ENCODE measurements at places on chromosomes 7 and 10.

DNA sequence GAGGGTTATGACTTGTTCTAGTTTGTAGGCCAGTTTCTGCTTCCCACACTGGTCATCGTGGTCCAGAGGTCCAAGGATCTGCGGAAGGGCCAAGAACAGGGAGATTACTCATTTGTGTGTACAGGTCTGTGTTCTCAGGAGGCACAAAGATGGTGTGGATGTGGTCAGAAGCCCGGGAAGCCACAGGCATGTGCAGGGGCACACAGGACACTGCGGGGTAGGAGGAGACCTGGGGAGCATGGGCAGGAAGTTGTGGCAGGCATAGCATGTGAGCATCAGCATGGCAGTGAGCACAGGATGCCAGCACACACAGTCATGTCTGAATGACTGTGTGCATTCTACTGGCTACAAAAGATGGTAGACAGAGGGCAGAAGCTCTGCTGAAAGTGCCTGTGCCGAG lies 445.8 kb downstream of the PLXNA4 start:
- DNase-seq, result no peak

DNA sequence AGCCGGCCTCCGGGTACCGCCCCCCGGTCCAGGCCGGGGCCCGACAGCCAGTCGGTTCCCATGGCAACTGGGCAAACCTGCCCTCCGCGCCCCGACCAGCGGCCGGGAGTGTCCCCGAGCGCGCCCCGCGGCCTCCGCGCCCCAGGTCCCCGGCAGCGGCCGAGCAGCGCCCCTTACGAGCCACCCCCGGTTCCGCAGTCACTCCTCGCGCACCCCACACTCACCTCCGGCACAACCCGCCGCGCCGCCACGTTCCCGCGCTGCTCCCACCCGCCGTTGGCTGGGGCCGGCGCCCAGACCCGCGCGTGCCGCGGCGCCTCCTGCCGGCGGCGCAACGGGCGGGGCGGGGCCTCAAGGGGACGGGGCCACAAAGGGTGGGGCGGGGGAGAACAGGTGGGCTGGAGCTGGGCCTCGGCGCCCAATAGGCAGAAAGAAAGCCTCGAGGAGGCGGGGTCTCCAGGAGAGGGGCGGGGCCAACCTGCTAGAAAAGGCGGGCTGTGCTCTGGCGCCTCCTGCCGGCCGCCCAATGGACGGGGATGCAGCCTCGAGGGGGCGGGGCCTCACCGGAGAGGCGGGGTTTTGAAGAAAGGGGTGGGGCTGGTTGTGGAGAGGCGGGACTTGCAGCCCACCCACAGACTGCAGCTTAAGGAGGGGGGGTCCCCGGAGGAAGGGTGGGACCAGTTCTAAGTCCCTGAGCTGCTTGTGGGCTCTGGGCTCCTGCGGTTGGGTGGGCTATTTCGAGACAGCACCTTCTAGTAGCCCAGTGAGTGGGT lies at the start of gene RADIL:
Gene RADIL, minus strand, starts transcription at position 345 of the 773 bp plus-strand sequence. CDS start 5,577 bp downstream, outside the sequence.
- DNase-seq, result peak; percentile 58

- no peak for DNase-seq
These were observed 103.3 kb downstream of the CHRM2 start for GRCh38 chr7:136971776-136972175.

DNA sequence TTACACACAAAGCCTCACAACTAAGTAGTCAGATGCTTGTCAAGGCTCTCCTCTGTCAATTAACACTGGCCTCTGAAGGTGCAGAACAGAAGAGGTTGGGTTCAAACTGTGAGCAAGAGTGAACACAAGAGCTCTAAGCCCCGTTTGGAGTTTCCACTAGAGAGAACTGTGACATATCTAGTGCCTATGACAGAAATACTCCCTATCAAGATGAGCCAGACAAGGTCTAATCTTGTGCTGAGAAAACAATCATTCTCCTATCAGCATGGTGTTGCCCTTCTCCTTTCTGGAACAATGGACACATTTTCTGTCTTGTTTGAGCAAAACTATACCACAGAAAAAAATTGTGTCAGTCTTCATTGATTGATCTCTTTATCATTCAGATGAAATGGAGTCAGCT lies 62.4 kb upstream of the CCDC71L start:
- no peak for DNase-seq

GRCh38 chr7:35652124-35652523 lies 42.8 kb downstream of the HERPUD2 start:
- no peak for DNase-seq

DNA sequence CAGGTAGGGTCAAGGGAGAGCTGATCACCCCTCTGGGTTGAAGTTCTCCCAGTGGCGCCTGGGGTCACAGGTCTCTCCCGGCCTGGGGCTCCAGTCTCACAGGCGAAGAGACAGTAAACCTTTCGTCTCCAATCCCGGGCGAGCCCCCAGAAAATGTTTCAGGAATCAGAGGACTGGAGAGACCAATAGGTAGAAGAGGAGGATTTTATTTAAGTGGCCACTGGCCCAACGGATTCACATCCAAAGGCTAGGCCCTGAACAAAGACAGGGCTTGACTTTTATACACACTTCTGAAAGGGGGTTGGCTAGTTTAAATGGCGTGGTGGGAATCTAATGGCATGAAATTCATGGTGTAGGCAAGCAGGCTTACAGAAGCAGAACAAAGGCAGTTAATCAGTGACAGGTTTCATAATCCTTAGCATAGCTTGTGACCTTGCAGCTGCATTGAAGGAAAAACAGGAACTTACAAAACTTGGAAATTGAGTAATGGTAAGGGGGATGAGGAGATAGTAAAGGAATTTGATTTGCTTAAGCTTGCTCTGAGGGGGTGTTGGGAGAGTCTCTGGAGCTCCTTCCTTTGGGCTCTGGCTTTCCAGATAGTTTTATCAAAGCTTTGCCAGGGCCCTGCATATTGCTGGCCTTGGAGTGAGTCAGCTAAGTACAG lies 105.5 kb downstream of the TRIM24 start:
- DNase-seq, result no peak

- DNase-seq, result no peak
These were observed 34.7 kb upstream of the HPS1 start for GRCh38 chr10:98481404-98481945.

DNA sequence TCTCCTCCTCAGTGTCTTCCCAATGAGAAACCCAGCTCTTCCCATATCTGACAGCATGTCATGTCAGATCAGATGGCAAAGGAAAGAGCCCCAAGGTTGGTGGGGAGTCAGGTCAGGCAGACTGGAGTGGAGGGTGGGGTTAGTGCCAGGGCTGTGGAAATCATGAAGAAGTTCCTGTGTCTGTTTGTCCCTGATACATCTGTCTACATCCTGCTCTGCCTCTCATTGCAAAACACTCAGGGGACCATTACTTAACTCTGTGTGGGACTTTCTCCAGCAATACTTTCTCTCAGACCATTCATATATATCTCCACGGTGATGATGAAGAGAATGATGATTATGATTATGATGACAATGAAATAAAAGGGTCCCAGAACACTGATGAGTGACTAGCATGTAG lies 3.3 kb downstream of the PRRT4 start:
- DNase-seq, result no peak

DNA sequence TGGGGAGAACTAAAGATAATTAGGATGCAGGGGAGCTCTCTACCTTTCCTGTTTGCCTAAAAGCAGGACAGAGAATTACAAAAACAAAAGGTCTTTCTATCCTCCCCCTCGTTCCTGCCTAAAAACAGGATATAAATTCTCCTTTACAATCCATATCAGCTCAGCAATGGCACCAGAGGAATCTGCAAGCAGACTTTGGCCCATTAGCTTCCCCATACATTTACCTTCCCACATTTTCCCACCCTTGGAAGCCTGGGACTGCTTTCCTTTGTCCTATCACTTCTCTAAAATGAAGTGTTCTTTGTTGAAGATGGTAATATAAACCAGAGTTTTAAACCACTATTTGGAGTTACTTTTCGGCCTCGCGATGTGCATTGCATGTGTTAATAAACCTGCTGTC lies 15.5 kb downstream of the SHTN1 start:
- no peak for DNase-seq

DNA sequence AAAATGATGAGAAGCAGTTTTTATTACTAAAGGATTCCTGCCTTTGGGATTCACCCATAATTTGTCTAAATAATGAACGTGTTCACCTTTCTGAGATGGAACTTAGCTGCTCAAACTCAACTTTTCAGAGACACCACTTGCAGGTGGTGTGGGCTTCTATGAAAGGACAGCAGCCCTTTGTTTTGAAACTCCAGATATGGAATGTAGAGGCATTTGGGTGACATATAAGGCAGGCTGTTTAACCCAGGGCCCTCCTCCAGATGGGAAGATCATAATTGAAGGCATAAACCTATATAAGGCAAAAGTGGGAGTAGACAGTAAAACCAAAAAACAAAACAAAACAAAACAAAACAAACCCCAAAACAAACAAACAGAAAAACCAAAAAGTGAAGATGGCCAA lies 11.9 kb upstream of the HUS1 start:
- no peak for DNase-seq

DNA sequence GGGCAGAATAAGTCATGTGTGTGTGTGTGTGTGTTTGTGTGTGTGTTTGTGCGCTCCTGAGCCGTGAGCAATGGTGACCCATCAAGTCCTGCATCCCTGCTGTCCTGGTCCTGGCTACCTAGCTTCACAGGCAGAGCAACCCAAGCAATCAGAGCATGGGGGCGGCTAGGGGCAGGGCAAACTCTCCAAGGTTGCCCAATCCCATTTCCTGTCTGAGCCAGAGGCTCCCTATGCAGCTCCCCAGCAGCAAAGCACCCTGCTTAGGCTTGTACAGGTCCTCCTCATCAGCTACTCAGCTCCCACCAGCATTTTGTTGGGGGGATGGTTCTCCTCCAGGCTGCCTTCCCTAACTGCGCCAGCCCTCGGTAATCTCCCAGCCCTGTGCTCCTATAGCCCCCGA lies 31.1 kb upstream of the CRHR2 start:
- DNase-seq, result no peak

Data from urinary bladder (tissue), 4 donors.